Karpas-422 (cell line): ENCODE measurements at places on chromosomes 12 and 14.

GRCh38 chr12:116474331-116474730 is 84.8 kb upstream of the MAP1LC3B2 start:
- H3K27me3 ChIP-seq, result no peaks in the 10 kb centered on the region
- H3K36me3 ChIP-seq, result no peaks in the 10 kb centered on the region
- no peak overlapping the region for H3K27ac ChIP-seq
- DNase-seq, result no peak
- no peak overlapping the region for H3K4me3 ChIP-seq

GRCh38 chr14:105531894-105532623 is 5.7 kb downstream of the TMEM121 start:
- peak; percentile 58 for DNase-seq
- H3K27me3 ChIP-seq, result no peaks in the 10 kb centered on the region
- no peak overlapping the region for H3K27ac ChIP-seq
- H3K4me1 ChIP-seq, result peaks cover 52% of the 10 kb centered on the region

- H3K4me1 ChIP-seq, result peaks cover 10% of the 10 kb centered on the region
- no peak overlapping the region for H3K4me3 ChIP-seq
- H3K27me3 ChIP-seq, result no peaks in the 10 kb centered on the region
- DNase-seq, result peak; percentile 86
- no peak overlapping the region for H3K27ac ChIP-seq
Observed at GRCh38 chr12:57001448-57001906, 4.9 kb downstream of the ZBTB39 start.

- H3K27me3 ChIP-seq, result no peaks in the 10 kb centered on the region
- no peak overlapping the region for H3K27ac ChIP-seq
- DNase-seq, result no peak
- H3K36me3 ChIP-seq, result no peaks in the 10 kb centered on the region
Observed at GRCh38 chr12:130847112-130847511, 8.1 kb upstream of the STX2 start.

GRCh38 chr14:36226164-36226563 is 49.6 kb upstream of the PTCSC3 start:
- H3K36me3 ChIP-seq, result no peaks in the 10 kb centered on the region
- no peak for DNase-seq
- H3K27ac ChIP-seq, result no peak overlapping the region
- no peak overlapping the region for H3K4me3 ChIP-seq

DNA sequence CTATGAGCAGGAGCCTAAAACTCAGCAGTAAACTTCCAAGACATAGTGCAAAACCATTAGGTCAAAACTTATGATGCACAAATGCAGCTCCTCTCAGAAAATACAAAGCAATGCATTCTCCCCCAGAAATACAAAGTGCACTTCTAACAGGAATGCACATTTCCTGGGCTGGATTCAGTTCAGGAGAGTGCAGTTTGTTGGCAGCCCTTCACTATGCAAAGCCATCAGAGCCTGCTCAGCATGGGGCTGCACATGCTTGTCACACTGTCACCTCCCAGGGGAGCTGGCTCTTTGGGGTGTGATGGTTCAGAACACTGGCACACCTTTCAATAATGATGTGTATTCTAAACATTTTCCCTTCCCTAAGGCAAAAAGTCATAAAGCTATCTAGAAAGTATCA is 110.4 kb downstream of the KCNK10 start:
- 0 out of 2 replicates have a peak, but pooled peaks cover 4% of the 10 kb centered on the region for H3K27me3 ChIP-seq
- H3K36me3 ChIP-seq, result no peaks in the 10 kb centered on the region

DNA sequence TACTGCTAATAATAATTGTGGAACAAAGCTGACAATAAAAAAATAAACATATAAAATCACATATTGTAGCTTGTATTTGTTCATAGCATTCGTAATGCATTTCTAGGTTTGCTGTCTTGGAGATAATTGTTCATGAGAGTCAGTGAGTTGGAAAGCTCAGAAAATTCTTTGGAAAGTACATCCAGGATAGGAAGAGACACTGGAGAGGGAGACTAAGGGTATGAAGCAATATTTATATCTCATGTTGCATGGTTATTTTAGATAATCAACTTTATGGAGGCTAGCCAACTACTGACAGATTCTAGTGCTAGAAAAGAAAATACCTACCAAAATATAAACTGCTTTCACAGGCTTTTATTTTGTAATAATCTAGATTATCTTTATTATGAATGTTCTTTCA is 1095.2 kb downstream of the FSCB start:
- no peak overlapping the region for H3K4me3 ChIP-seq
- H3K27me3 ChIP-seq, result no peaks in the 10 kb centered on the region
- H3K4me1 ChIP-seq, result no peaks in the 10 kb centered on the region

DNA sequence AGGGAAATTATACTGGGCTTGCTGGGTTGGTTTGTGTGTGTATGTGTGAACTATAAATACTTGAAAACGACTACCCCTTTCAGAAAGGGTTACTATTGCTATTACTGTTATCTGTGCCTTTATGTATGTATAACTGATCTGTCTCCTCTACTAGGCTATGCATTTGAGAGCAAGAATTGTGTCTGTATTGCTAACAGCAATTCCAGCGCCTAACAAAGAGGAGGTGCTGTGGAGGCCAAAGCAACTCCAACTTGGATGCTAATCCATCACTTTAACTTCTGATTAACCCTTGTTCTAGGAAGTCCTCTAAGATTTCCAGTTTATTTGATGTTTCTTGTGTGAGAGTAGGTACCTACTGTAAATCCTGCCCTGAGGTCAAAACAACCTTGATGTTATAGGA is 313.9 kb downstream of the PCNX1 start:
- no peak overlapping the region for H3K27ac ChIP-seq
- H3K4me1 ChIP-seq, result no peaks in the 10 kb centered on the region
- no peak for DNase-seq
- H3K4me3 ChIP-seq, result no peak overlapping the region
- no peaks in the 10 kb centered on the region for H3K36me3 ChIP-seq
